ENCODE measurements at places on chromosomes 12 and 14. TPM values are rescaled to one million over a fixed set of nuclear protein-coding genes. Genes with fewer than 3 reads are reported as not detected.

DNA sequence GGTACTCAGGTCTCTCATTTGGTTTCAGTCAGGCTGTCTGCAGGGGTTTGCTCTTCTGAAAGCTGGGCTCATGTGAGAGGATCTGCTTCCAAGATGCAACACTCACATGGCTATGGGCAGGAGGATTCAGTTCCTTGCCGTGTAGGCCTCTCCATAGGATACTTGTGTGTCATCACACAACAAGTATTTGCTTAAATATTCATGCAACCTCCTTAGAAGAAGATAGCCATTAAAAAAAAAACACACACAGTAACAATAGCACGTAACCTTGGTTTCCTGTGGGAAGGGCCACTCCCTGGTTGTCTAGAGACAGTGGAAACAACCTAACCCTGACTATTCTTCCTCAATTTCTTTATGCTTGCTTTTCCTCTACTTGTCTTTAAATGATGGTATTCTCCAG lies 31.8 kb upstream of the CLEC4E start:
- H3K27me3 ChIP-seq = peaks cover 8% of the 10 kb centered on the region
- H3K4me1 ChIP-seq = no peaks in the 10 kb centered on the region
- no peak overlapping the region for H3K27ac ChIP-seq
- H3K36me3 ChIP-seq = no peaks in the 10 kb centered on the region
- DNase-seq = no peak

DNA sequence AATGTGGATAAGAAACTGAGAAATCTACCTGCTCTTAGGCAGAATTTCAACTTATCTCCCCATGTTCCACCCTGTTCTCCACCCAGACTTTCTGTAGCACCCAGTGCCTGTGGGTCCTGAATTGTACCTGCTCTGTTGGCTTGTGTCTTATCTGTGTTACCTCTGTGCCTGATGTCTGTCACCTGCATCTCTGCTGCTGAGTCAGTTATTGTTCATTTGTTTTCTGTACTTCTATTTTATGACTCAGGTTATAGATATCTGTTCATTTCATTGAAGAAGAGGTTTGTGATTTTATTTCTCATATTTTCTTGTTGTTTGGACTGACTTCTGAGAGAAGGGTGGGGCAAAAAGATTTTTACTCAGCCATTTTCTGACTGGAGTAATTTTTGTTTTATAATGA lies 11.7 kb downstream of the SOCS4 start:
- no peaks in the 10 kb centered on the region for H3K27me3 ChIP-seq
- H3K36me3 ChIP-seq = peaks cover under 1% of the 10 kb centered on the region
- no peak overlapping the region for H3K27ac ChIP-seq
- H3K4me3 ChIP-seq = no peak overlapping the region

DNA sequence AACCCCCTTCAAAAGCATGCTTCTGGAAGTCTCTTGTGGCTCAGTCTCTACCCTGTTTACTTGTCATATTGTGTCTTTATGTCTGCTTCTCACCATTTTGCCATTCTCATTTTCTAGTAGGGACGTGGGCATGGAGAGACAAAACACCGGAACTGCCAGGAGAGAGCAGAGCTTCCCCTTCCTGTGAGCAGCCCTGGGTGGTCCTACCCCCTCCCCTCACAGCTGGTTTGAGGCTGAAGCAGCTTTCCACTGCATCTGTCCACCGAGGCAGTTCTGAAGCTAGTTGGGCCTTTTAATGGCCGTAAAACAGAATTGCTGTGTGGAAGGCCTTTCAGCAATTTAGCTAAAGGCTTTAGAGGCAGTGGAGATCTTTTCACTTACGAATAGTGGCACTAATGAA lies 77.0 kb downstream of the PELI2 start:
- H3K4me3 ChIP-seq = peak overlapping the region; percentile 60
- H3K27ac ChIP-seq = peak overlapping the region; percentile 58
- H3K4me1 ChIP-seq = peaks cover 21% of the 10 kb centered on the region
- no peaks in the 10 kb centered on the region for H3K36me3 ChIP-seq
- DNase-seq = no peak

CMKLR1 gene
- not detected for polyA plus RNA-seq
